ENCODE measurements at places on chromosomes 5 and 9.
A peak's percentile ranks its signal among the peaks of the same experiment; 100 is the strongest.

GRCh38 chr5:38479315-38479904 lies 77.0 kb downstream of the LIFR start:
- DNase-seq, result no peak

GRCh38 chr5:114948363-114948762 lies 221.3 kb downstream of the TRIM36 start:
- no peak for DNase-seq

- DNase-seq, result no peak
Observed at GRCh38 chr9:96725576-96725975, 52.3 kb downstream of the ZNF510 start.

GRCh38 chr9:74498621-74499095 lies 1.5 kb downstream of the RORB start:
- DNase-seq, result no peak

DNA sequence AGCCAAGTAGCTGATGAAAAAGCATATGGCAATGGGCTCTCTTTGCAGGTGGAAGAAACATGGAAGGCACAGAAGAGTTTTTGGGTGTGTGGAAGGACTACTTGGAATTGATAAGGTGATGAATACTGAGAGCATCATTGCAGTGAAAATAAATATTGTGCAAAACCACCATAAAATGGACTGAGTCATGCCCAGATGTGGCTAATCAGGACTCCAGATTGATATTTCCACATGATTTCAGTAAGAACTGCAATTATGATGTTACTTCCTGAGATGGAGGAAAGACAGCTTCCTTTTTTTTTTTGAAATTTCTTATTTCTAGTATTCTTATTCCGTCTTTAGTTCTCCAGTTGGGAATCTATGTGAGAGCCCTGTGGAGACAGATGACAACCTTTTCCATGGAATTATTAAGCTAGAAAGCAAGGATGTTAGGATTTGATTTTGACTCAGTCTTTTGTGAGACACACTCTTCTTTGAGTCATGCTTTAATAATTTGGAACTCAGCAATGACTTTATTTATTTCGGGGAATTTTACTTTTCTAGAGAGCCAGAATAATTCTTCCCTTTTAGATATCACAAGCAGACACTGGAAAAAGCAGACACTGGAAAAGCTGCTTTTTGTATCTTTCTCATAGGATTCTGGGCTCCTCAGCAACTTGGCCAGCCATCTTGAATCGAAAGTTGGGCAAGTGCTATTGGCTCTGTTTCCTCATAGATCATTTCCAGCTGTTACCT lies 94.2 kb upstream of the VCAN start:
- peak; percentile 91 for DNase-seq

DNA sequence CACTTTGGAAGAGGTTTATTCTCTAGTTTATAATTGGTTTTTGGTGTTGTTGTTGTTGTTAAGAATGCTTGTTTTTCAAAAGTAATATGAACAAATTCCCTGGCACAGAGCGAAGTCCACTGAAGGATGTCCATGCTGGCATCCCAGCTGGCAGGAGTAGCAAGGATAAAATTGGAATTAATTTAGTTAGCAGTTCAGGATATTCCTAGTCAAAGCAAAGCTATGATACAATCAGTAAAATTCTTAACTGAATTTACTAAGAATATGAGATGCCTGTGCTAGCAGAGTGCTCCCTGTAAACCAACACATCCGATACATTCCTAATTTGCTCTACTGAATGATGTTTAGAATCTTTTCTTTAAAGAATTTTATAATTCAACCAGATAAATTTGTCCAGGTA lies 161.4 kb downstream of the FANCC start:
- DNase-seq, result no peak

DNA sequence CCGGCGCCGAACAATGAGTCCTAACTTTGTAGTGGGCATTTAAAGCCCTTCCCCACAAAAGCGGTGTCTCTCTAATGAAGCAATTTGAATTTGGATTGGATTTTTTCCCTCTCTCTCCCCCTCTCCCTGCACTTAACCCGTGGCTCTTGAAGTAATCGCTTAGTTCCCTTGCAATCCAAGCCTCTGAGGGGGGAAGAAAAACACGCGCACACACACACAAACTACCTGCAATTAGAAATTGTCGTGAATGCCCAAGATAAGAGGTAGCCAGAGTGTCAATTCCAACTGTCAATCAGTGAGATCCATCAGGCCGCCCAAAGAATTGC lies 1.2 kb downstream of the LHX6 start:
- DNase-seq, result no peak

- no peak for DNase-seq
Observed at GRCh38 chr5:136780518-136780917, 415.2 kb upstream of the TRPC7 start.

- no peak for DNase-seq
Observed at GRCh38 chr9:14932641-14933040, 22.4 kb upstream of the FREM1 start.

GRCh38 chr5:150465927-150466326 lies 16.4 kb upstream of the RPS14 start:
- DNase-seq, result no peak

- DNase-seq, result no peak
Observed at GRCh38 chr5:147430628-147431027, 79.2 kb downstream of the DPYSL3 start.

DNA sequence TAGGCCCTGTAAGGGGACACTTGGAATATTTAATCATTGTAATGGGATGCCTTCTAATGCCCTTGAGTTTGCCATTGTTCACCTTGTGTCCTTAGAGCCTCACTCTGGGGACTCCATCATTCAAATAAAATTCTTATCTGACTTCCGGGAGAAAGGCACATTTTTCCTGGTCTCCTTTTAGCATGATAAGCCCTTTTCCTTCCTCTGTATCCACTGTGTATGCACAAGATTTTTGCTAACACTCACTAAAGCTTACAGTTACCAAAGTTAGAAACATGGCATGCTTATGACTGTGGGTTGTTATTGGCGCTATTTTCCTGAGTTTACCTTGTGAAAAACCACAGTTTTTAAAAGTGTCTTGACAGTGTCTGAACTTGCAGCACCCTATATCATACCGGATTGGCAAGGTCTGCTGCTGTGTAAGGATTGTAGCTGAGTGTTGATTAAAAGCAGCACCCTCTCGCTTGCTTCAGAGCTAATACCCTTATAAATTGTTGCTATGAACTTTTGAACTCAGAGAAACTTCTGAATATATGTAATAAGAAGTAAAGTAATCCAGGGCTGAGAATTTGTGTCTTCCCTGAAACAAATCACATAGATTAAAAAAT lies 46.4 kb downstream of the SNCAIP start:
- DNase-seq, result no peak

- DNase-seq, result no peak
Observed at GRCh38 chr5:14223372-14223771, 80.2 kb downstream of the TRIO start.
